Muscle of arm (tissue), 14 donors: ENCODE measurements at places on chromosomes 6 and 20. TPM values are rescaled to one million over a fixed set of nuclear protein-coding genes. Genes with fewer than 3 reads are reported as not detected.

DNA sequence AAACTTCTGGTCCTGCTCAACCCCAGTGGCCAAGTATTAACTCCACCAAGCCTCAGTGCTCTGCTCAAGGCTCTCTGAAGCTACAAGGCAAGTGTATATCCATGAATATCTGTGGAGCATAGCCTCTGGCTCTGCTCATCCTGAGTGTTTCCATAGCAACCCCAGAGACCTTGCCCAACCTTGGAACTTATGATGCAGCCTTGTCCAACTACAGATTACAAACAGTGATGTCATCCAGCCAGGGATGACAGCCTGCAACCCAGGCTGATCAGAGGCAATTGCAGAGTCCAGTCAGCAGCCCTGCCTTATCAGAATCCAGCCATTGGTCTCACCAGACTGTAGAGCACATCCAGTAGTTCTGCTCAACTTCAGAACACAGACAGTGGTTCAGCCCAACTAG lies 65.5 kb upstream of the SPACA1 start:
- DNase-seq: no peak

- no peak for DNase-seq
These were observed 1608.8 kb downstream of the GRIK2 start for GRCh38 chr6:103002282-103002681.

DNA sequence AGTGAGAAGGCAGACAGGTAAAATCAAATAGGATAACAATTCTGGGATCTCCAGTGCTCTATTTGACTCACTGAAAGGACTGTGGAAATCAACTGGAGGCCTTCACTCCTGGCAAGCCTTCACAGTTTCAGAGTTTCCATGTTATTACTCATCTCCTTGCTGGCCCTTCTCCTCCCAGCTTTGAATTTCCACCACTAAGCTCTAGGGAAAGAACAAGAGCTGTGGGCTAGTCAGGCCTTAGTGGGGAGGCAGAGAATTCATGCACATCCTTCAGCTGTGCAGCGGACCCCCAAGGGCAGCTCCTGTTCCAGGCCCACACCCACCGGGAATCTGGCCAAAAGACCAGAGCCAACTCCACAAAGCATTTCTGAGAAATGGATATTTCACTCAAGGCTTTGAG lies 26.0 kb downstream of the MYLIP start:
- DNase-seq: peak; percentile 93

DNA sequence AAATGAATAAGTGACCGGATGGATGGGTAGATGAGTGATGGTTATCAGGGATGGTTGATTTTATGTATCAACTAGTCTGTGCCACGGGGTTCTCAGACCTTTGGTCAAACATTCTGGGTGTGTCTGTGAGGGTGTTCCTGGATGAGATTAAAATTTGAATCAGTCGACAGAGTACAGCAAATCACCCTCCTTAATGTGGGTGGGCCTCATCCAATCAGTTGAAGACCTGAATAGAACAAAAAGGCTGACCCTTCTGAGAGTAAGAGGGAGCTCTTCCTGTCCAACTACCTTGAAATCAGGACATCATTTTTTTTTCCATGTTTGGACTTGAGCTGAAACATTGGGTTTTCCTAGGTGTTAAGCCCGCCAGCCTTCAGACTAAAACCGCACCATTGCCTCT lies 136.4 kb upstream of the ATXN1 start:
- DNase-seq: no peak

GRCh38 chr20:17873410-17874270 lies 95.0 kb downstream of the SNX5 start:
- peak; percentile 96 for DNase-seq

DNA sequence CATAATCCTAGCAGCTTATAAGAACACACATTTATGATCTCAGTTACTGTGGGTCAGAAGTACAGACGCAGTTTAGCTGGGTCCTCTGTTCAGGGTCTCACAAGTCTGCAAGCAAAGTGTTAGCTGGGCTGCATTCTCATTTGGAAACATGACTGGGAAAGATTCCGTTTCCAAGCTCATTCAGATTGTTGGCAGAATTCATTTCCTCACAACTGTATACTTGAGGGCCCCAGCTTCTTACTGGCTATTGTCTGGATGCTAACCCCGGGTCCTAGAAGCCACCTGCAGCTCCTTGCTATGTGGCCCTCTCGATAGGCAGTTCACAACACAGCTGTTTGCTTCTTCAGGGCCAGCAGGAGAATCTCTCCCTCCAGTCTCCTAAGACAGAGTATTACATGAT lies 13.1 kb downstream of the TCP11 start:
- peak; percentile 57 for DNase-seq

GRCh38 chr20:8246153-8246552 lies 114.1 kb downstream of the PLCB1 start:
- no peak for DNase-seq

DNA sequence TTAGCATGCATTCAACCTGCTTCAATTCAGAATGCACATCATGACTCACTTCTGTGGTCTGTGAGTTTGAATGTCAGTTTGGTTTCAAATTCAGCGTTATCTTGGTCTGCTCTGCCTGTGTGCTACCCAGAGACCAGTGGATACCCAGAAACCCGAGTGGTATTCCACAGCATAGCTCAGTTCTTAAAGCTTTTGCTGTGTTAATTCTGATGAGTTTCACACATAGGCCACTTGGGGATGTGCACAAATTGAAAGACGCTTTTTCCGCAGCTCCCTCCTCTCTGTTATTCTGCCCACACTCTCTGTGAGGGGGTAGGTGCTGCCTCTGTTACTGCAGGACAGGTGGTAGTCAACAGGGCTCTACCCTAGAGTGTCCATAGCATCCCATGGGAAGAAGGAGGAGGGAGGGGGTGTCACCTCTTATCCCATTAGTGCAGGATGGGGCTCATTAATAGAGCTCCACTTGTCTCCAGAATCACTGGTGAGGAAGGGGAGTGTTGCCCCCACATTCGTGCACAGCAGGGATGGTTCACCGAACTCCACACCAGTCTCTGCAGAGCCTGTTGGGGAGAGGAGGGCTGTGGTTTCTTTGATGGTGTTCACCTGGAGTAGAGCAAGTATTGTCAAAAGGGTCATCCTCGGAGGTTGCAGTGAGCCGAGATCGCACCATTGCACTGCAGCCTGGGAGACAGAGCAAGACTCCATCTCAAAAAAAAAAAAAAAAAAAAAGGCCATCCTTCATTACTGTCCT lies 29.2 kb upstream of the SDCBP2 start:
- DNase-seq: no peak

DNA sequence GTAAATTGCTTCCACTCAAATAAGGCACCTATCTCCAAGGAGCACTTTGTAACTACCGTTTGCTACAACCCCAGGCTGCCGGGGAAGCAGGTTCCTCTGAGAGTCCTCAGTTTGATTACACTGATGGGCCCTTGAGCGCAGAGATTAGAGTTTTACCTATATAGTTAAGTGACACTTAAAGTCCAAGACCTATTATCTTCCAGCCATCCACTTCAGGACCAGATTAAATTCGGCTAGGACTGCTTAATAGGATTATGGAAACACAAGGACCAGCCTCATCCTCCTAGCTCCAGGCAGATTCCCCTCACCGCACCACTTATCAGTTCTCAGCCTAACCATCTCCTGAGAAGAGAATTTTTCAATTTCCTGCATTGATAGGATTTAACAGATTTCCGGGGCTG lies 64.7 kb upstream of the TIAM2 start:
- no peak for DNase-seq

- DNase-seq: no peak
These were observed 110.3 kb downstream of the COL19A1 start for GRCh38 chr6:69976591-69977090.

DNA sequence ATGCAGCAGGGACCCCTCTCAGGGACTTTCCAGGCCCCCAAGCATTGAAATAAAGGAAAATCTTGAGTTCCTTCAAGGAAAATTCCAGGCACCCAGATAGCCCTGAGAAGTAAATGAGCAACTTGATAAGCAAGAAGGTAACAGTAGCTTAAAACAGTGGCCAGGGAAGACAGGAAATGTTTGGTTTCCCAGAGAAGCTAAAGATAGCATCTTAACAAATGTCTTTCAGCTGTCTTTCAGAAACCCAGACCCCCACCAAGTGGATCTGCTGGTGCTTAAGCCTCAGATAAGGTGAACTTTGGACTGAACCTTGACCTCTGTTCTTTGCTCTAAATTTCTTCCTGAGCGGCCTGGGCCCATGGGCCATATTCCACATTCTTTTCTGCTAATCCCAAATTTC lies 117.8 kb upstream of the CST7 start:
- no peak for DNase-seq

DNA sequence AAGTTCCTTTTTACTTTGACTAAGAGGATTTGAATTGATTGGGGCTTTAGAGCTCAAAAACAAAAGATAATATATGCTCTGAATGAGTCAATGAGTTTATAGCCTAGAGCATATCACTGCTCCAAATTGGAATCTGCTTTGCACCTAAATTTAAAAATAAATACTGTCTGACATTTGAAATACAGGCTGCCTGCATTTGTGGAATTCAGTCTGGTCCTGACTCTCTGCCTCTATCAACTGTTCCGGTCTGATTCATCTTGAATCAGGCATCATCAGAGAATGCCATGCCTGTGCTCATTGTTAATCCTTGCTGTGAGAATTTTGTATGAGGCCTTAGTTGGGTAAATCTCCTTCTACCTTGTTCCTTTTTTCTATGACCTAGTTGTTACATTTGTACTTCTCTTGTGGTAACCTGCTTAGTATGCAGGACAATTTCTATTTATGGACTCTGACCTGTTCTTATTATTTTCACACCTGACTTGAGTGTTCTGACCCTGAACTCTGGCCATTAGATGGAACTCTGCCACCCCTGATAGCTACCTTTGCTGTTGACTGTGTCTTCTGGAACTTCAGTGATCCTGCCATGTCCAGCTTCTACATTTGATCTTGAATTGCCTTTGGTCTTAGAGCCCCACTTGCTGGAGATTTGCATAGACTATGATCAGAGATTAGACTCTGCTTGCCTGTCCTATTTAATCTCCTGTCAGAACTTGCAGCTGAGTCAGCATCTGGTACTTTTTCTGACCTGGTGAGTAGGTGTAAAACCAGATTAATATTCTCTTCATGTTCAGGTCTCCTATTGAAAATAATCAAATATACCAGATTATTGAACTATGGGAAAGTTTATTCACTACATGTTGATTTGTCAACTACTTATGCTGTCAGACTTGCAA lies 442.7 kb upstream of the HS3ST5 start:
- DNase-seq: no peak

ANGPT4 gene
- not detected for polyA plus RNA-seq

CFAP61 gene
- polyA plus RNA-seq: 7.6 TPM

FAM83D gene
- 9.9 TPM for polyA plus RNA-seq

TP53TG5 gene
- 0.82 TPM for polyA plus RNA-seq

TRIM40 gene
- polyA plus RNA-seq: not detected

MUC22 gene
- polyA plus RNA-seq: not detected

SLC44A4 gene
- polyA plus RNA-seq: 0.28 TPM

MED23 gene
- polyA plus RNA-seq: 12.2 TPM

AURKA gene
- 7.9 TPM for polyA plus RNA-seq

KCNK15 gene
- polyA plus RNA-seq: not detected

BMP7 gene
- 3.3 TPM for polyA plus RNA-seq
